ENCODE measurements at places on chromosomes 2 and 18.

GRCh38 chr2:232420463-232421188 lies 14.0 kb downstream of the ALPG start:
- peak; percentile 3 for DNase-seq

DNA sequence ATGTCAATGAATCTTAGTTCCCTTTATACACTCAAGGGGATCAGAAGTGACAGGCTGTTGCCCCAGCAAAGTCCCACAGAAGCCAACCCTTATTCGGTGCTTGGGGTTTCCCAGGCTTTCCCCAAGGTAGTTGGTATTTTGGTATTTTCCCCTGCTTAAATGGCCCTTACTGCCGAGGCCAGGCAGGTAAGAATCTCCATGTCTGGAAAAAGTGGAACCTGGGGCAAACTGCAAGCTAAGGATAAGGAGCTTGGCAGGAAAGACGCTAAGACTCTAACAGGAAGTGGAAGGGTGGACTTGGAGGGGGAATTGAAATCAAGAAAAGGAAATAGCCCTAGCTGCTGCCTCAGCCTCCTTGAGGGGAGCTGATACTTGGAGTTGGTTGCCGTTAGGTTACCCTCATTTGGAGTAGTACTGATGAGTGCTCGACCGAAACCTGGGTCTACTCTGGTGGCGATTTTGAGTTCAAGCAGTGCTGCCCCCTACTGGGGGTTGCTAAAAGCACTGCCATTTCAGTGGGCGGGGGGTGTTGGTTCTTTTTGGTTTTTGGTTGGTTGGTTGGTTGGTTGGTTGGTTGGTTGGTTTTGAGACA lies 3.3 kb upstream of the GPBAR1 start:
- peak; percentile 36 for DNase-seq

- DNase-seq = no peak
Measured at GRCh38 chr2:45452866-45453265, 158.2 kb downstream of the SRBD1 start.

DNA sequence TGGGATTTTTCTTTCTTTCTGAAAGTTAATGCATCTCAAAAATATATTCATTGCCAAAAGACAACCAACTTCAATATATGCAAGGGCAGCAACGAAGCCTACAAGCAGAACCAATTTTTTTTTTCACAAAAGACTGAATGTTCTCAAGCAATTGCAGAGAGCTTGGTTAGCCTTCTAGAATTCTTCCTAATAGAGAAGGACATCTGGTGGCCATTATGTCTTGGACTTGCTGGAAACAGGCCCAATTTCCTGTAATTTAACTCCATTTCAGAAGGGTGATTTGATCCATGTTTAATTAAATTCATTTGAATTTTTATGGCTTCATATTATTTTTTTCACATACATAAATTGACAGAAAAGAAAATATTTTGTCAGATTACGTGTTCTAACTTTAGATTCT lies 208.0 kb downstream of the TPGS2 start:
- DNase-seq = no peak

DNA sequence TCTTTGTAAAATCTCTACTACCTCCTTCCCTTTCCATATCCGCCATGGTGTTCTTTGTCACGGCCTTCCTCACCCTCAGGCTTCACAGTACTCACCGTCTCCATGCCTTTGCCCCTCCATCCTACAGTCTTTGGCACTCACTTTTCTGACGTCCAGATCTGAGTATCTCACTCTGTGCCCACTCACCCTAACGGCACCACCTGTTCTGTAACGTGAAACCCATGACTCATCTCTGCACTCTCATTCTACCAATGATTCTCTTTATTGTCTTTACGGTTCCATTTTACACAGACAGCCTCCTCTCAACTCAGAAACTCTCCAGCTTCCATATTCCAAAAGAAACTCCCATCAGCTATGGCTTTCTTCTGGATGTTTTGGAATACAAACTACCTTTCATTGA lies 56.7 kb downstream of the NETO1 start:
- DNase-seq = no peak

- DNase-seq = no peak
Measured at GRCh38 chr2:64112016-64112415, 32.2 kb downstream of the PELI1 start.

DNA sequence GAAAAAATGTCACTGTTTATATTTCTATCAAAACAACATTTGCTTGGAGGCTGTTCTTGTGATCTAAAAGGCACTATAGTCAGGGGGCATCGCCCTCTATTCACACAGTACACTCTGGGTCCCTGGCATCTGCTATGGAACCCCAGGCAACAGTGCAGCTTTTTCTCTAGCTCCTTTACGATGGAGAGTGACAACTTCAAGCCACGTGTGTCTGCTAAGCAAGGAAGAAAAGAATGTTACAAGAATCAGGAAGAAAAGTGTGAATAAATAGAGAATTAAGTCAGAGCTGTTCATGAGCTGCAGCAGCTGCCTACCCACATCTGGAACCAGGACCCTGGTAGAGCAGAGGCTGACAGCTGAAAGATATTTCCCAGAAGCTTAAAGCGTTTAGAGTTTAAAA lies 11.2 kb downstream of the RND3 start:
- no peak for DNase-seq

- no peak for DNase-seq
Measured at GRCh38 chr2:130300258-130300969, 42.3 kb upstream of the IMP4 start.

- DNase-seq = no peak
Measured at GRCh38 chr2:134308474-134309385, 54.9 kb downstream of the MGAT5 start.

- DNase-seq = no peak
Measured at GRCh38 chr2:57119141-57119540, 927.5 kb upstream of the VRK2 start.

DNA sequence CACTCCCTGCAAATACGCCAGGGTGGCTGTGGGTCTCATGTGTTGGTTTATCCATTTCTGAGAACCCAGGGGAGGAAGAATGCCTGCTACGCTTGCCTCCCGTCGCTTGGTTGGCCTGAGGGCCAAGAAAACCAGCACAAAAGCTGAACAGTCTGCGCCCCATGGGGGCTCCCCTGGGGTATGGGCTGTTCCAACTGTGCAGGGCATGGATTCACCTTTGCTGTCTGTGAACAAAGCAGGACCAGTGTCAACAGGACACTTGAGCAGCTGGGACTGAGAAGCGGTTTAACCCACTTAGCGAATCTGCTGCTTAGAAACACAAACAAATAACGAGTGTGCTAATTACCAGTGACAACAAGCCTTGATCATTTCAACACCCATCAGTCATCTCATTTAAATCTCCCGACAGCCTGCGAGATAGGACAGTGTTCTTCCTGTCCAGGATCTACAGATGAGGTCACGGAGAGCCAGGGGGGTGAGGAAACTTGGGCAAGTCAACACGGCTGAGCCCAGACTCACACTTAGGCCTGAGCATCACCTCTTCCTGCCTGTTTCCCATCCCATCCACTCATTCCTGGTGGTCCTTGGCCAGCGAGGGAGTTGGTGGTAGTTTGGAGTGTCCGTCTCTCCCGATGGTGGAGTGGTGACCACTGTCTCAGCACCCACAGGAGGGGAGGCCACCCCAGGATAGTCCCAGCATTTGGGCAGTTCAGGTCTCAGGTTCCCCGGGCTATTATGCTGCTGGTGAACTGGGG lies 111.6 kb upstream of the HAAO start:
- peak; percentile 74 for DNase-seq

DNA sequence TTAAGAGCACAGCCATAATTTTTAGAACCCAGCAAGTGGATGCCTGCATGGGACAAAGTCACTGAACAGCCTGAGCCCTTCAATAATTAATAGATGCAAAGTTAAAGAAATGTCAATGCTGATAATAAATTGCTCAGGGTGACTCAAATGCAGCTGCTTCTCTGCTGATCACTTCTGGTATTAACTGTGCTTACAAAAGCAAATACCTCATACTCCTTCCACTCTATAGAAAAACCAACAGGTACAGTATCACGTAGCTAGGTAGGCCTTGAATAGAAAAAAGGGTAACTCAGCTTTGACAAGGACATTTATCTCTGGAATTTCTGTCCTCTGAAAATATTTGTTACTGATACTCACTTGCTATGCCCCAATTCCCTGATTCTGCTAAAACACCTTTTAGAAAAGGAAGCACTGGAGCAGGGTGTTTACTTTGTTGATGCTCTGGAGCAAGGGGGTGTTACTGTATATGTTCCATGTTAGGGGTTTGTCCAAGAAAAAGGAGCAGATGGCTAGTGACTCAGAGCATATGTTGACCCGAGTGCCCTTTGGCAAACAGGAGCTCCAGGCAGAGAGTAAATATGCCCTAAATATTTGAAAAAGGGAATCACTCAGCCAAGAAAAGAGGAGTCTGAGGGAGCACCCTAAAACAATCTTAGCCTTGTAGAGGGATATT lies 59.1 kb upstream of the RTN4 start:
- peak; percentile 56 for DNase-seq

DNA sequence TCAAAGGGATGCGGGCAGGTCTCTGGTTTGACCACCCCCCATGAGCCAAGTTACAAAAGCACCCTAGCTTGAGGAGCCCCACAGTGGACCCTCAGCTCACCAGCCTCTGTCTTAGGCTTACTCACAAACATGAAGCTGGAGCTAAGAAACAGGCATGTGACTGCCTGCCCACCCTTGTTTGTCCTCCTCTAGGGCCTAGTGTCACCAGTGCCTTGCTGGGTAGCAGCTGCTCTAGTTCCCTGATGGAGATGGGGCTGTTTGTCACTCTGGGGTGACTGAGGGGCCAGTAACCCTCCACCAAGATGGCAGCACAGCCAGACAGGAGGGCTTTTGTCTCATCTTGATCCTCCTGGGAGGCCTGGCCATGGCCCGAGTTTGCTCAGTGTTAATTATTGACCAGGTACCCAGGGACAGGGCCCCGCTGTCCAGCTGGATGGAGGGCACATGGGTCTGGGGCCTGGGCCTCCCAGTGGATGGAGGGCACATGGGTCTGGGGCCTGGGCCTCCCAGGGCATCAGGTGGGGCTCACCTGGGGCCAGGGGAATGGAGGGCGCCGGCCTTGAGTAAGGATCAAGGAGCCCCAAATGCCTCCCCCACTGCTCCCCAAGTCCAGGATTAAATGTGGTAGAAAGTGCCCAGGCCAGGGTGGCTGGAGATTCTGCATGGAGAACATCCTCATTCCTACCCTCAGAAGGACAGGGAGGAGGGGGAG lies 185.9 kb upstream of the HAAO start:
- no peak for DNase-seq

DNA sequence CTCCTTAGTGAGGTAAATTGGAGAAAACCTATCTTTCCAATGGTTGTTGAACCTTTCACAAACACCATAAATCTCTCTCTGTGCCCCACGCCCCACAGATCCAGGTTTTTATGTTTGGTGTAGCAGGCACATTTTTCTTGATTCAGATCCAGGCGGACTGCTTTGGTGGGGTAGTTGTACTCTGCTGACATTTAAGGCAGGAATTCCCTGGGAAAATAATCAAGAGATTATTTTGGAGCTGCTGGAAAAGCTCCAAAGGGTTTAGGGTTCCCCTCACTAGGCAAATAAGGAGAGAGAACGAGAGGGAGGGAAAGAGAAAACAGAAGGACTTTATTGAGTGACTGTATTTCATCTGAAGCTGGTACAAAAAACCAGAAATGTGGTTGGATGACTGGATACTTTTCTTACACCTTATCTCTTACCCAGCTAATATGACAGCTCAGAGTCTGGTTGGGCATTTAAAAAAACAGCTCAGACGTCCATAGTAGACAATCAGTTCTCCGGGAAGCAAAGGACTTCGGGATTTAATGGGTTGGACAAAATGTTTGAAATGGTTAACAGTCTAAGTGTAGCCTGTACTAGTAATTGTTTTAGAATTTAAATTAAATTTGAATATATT lies 3.6 kb upstream of the AQP4 start:
- no peak for DNase-seq

DNA sequence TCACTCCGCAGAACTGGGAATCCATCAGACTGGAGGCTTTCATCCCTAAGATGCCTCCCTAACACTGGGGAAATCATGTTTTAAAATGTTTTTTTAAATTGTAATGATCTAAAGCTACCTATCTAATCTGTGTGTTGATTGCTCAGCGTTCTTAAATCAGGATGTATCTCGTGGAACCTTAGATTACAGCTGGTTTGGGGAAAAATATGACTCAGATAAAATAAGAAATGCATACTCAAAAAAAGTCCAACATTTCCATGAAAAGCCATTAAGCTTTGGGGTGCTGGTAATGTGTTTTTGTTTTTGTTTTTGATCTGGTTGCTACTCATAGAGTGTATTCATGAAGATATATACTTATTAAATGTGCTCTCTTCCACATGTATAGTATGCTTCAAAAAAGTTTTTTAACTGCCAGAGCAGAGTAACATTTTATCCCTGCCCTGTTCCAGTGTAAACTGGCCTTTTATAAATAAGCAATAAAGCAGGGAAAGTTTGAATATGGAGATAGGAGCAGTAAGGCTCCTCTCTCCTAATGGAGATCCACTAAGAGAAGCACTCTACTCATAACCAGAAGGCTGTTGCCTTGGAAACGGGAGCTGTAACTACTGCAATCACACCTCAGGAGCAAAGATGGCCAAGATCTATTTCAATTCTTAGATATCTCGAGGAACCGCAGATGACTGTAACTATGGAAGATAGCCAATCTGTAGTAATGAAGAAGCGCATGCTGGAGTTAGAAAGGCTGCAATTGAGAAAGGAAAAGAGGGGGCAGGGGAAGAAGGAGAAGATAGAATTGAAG lies 41.6 kb downstream of the ANKRD44 start:
- peak; percentile 29 for DNase-seq

DNA sequence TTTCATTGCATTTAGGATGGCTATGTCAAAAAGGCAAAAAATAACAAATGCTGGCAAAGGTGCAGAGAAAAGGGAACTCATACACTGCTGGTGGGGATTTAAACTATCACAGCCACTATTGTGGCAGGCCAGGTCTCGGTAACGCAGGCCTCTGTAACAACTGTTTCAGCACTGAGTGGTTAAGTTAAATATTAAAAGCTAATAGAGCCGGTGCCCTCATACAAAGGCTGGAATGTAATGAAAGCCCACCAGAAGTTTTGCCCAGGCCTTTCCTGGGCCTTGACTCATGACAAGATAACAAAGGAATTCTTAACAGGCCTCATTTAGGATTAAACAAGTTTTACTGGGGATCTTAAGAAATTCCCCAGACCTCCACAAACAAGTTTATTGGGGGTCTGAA lies 10.7 kb downstream of the MERTK start:
- no peak for DNase-seq

GRCh38 chr2:18849841-18850578 lies 260.6 kb upstream of the NT5C1B start:
- no peak for DNase-seq

GRCh38 chr2:2647141-2647541 lies 316.1 kb upstream of the MYT1L start:
- peak; percentile 89 for DNase-seq

DNA sequence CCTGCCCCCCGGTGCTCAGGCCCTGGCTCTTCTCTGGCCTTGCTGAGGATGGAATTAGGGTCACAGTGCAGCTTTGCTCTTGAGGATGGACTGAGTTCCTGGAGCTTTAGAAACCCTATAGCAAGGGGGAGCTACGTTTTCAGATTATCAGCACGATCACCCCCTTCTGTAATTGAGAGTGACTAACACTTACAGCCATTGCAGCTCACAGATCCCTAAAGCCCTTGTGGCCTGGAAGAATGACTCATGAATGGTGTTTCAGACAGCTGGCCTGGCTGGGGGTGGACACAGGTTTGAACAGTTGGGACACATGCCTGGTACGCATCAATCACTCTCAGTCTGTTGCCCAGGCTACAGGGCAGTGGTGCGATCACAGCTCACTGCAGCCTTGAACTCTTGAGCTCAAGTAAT lies 79.7 kb upstream of the IGFBP5 start:
- DNase-seq = peak; percentile 80

- DNase-seq = peak; percentile 32
Measured at GRCh38 chr2:54207666-54208195, 48.3 kb downstream of the TSPYL6 start.
